ENCODE measurements at places on chromosomes 6 and 20.

DNA sequence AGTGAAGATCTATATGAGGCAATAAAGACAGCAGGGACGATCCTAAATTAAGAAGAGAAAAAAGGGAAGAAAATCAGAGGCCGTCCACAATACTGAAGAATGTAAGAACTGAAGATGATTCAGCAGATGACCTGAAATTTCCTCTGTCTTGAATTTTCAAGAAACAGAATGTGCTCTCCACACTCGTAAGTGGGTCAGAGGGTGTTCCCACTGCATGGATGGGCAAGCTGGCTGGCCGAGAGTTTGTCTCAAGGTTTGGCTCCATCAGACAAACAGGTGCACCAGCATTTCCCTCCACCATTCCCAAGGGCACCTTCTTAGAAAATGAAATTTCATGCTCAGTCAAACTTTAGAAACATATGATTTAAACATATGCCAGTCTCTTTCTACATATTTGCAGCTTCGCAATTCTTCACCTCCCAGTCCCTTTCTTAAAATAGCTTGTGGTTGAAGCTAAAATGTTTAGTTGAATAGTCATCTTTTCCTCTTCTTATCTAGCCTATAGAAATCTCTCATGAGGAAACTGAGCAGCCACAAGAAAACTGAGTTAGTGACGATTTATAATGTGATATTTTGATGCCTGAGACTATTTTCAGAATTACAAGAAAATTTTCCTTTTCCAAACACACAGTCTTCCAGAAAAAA lies 576.4 kb downstream of the PRKN start:
- DNase-seq: no peak

GRCh38 chr6:129029778-129030177 lies 146.8 kb downstream of the LAMA2 start:
- DNase-seq: no peak

- peak; percentile 33 for DNase-seq
These were observed 30.1 kb downstream of the DUSP22 start for GRCh38 chr6:322259-322930.

DNA sequence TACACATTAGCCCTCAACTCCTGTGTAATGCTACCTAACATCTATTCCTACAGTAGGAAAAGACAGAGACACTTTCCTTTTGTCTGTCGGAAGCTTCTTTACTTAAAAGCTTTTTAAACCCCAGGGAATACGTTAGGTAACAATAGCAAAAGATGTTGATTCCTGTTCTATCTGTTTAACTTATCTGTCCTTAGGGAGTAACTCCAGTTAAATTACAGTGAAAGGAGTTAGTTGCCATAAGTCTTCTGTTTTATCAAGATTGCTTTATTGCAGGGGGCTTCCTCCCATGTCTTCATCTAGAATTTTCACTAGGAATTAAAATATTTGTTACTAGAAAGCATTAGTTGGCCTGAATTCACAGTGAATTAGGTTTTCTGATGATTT lies 26.2 kb downstream of the TOP1 start:
- DNase-seq: no peak

- DNase-seq: no peak
These were observed 651 bp upstream of the CCND3 start for GRCh38 chr6:41942067-41942851.

- no peak for DNase-seq
These were observed 12.0 kb downstream of the LRP11 start for GRCh38 chr6:149852180-149852579.

- no peak for DNase-seq
These were observed 102.4 kb downstream of the CDH4 start for GRCh38 chr20:61354501-61354900.

GRCh38 chr6:134733801-134734200 lies 216.1 kb downstream of the ALDH8A1 start:
- DNase-seq: no peak
